Upper lobe of right lung (tissue), 1 donor: ENCODE measurements at places on chromosomes 3 and 15. TPM values are rescaled to one million over a fixed set of nuclear protein-coding genes. Genes with fewer than 3 reads are reported as not detected.

SENP7 gene
- 20.0 TPM for total RNA-seq

NUDT16 gene
- 47.2 TPM for total RNA-seq

KY gene
- 0.29 TPM for total RNA-seq

GRCh38 chr3:70149714-70150400 lies 150.3 kb downstream of the SAMMSON start:
- DNase-seq = no peak

- no peak for DNase-seq
Observed at GRCh38 chr15:55513152-55513551, 5.1 kb upstream of the DNAAF4 start.

DNA sequence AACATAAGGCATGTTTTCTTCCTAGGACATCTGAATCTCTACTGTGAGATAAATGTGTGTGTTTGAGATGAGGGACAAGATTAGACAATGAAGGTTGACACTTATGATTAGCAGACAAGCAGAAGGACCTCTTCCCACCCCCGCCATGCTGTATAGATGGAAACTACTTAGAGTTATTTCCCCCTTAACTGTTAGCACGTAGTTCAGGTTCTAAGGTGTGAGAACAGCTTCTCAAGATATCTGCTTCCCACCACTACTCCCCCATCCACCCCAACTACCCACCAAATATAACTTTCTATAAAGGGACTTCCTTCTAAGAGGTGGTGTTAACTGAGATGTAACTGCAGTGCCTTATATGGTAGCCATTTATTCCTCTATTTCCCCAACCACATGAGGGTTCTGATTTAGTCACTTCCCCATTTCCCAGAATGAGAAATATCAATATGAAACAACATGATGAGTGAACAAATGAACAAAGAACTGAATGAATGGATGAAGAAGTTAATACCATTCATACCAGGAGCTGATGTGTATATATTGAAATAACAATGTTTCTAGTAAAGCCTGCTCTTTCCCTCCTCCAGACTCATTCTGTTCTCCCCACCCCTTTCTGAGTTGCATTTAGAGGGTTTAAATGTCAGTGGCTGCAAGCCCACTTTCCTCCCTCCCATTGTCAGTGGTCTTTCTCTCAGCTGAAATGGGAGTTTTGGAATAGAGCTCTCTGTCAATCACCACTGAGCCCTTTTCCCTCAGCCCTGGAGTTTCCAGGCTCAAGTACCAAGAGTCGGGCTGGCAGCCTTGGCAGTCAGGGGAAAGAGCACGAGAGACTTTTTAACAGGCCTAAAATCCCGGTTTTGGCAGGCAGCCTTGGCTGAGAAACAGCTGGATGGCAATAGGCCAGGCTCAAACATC lies 7.7 kb upstream of the RFTN1 start:
- no peak for DNase-seq

DNA sequence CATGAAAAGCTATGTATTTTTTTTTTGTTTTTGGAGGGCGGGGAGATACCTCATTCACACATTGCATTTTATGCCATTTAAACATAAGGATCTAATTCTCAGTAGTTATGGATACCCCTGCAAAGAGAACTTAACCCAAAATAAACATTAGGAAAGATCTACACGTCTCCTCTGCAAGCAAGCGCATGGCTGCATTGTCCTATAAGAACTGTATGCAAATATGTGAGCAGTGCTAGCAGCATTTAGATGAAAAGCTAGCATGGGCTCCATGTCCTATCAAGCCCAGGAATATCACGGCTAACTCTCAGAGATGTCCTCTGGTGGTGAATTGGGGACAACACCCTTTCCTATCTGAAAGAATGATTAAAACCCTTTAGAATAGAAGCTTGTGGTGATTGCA lies 292.8 kb downstream of the MEX3B start:
- DNase-seq = no peak

DNA sequence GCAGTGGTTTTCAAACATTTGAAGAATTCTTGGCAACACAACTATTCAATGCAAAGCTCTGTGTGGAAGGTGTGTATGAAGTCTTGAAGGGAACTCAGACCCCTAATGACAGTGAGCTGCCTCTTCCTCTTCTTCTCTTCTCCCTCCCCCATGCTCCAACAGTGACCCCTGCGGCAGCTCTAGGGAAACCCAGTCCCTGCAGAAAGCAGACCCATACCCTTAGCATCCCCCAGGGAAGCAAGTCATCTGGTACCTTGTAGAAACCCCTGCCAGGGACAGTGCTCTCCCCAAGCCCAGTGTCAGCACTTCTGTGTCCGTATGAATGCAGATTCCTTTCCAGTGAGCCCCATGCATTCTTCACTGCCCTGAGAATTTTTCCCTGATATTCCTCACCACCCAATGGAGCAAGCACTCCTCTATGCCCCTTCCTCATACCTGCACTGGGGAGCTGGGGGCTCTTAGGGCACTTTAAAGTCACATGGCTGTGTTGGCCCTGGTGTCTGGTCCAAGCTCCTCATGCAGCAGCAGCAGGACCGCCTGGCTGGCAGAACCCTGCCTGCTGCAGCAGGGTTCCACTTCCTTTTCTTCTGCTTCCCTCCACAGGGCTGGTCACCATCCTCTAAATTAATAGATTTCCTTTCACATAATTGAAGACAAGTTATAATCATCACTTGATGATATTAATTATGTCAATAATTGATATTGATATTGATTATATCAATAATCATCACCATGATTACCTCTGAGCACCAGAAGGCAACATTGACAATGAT lies 442.5 kb downstream of the EPHB1 start:
- no peak for DNase-seq

DNA sequence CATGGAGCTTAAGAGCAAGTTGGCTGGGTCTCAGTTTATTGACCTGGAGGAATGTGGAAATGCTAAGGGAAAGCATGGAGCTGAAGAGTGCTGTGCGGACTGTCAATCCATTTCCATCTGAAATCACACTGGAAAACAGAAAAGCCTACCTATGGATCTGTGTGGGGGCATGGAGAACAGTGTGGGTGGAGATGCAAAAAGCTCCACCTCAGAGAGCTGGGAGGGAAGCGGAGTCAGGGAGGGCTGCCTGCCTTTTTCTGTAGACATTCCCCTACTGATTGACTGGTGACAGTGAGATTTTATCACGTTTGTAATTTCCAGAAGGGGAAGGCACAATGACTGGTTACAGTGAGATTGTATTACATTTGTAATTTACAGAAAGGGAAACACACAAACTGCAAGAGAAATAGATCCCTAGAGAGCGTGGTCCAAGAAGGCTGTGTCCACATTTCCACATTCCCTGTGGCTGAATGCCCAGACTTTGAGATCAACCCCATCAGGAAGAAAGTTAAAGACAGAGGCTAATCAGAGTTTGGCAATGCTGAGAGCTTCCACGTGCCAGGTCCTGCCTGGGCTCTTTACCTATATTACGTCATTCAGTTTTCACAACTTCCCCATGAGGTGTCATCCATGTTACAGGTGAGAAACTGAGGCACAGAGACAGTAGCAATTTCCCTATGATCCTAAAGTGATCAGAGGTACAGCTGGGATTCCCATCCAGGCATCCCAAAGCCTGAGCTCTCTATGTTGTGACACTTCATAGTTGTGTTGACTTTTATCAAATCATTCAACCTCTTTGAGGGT lies 67.7 kb upstream of the NSMCE3 start:
- no peak for DNase-seq

TUSC7 gene
- total RNA-seq = not detected

NMNAT3 gene
- 4.6 TPM for total RNA-seq

SELENOS gene
- 78.5 TPM for total RNA-seq

GRCh38 chr3:100810671-100811070 lies 101.4 kb downstream of the TFG start:
- no peak for DNase-seq

TTLL13 gene
- total RNA-seq = not detected

PRTG gene
- 8.6 TPM for total RNA-seq

AMT gene
- 9.0 TPM for total RNA-seq

FBXO40 gene
- 0.09 TPM for total RNA-seq

DNA sequence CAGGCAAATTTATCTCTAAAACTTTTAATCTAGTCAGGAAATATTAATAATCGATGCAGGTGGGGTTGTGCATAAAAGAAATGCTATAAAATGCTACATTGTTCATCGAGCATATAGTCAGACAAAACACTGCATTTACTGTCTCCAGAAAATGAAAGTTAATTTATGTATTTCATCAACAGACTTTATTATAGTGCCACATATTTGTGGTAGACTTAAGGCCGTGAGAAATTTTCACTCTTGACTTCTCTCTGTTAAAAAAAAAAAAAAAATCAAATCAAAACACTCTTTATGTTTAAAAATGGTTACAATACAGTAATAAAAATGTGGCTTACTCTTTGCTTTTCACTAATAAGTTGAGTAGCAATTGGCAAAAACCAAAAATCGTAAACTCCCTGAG lies 67.4 kb downstream of the RBMS3 start:
- no peak for DNase-seq

HMCES gene
- 34.8 TPM for total RNA-seq

DNA sequence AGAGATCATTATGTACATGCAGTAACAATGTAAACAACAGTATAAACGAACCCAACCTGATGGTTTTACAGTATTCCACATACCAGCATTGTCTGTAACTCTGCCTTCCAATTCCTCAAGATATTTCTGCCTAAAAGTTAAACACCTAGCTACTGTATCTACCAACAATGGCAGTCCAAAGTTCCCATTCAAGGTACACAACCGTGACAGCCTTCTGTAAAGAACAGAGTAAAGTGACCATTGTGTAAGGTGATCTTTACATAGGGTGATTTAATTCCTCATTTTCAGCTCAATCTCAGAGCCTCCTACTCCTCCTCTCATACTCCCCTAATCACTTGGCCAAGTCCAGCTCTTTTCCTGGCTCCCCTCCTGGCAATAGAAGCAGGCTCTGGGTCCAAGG lies 10.4 kb downstream of the SECISBP2L start:
- DNase-seq = no peak

DNA sequence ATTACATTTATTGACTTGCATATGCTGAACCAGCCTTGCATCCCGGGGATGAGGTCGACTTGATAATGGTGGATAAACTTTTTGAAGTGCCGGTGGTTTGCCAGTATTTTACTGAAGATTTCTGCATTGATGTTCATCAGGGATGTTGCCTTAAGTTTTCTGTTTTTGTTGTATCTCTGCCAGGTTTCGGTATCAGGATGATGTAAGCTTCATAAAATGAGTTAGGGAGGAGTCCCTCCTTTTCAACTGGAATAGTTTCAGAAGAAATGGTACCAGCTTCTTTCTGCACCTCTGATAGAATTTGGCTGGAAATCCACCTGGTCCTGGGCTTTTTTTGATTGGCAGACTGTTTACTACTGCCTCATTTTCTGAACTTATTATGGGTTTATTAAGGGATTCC lies 250.8 kb downstream of the TBC1D5 start:
- DNase-seq = no peak

GRCh38 chr3:106004137-106004681 lies 135.4 kb upstream of the CBLB start:
- DNase-seq = no peak
